ENCODE measurements at places on chromosomes 2 and 18.

DNA sequence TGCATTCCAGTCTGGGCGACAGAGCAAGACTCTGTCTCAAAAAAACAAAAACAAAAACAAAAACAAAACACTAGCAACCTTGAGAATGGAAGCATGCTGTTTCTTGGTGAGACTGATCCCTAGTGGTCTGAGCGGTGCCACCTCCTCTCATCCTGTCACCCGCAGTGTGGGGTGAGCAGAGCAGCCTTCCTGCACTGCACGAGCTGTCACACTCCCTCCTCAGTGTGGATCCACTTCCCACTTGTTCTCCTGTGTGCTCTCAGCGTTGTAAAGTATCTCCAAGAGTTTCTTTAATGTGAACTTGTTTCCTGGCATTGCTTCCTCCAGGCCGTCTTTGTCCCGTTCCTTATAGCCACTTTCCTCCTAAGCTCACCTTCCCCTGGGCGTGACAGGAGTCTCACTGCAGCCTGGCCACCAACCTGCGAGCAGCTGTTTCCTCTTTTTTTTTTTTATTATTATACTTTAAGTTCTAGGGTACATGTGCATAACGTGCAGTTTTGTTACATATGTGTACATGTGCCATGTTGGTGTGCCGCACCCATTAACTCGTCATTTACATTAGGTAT lies 220.5 kb downstream of the FAM210A start:
- no peak for DNase-seq

DNA sequence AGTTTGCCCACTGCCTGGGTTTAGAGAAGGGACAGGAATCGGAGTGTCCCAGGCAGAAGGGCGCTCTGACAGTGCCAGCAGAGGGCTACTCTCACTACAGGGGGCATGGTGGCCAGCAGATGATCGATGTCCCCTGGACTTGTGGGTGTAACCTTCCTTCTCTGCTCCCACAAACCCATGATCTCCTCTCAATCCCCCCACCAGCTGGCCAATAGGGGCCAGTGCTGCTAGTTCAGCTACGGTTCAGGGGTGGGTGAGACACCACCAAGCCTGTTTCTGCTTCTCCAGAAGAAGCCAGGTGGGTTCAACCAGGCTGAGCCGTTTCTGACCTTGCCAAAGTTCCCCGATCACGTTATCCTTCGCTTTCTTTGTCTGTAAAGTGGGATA lies 1.3 kb downstream of the NPPC start:
- DNase-seq, result no peak

- no peak for DNase-seq
Measured at GRCh38 chr2:238023608-238024007, 37.2 kb upstream of the SCLY start.

DNA sequence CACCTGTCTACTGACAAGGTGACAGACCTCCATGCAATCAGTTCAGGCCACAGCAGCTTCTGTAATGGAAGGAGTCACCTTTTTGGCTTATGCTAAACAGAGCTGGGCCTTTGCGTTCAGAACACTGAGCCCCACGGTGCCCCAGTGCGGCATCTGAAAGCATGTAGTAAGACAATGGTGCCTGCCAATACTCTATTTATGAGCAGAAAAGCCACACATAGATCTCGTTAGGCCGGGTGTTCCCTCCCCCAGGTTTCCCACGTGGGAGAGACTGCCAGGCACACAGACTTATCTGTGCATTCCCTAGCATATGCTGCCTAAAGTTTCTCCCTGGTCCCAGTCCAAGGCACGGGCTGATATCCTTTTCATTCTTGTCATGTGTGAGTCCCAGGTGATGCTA lies 150.9 kb downstream of the ACTR3 start:
- DNase-seq, result no peak

GRCh38 chr2:226773291-226773690 lies 26.3 kb downstream of the IRS1 start:
- DNase-seq, result no peak

- DNase-seq, result no peak
Measured at GRCh38 chr2:36403675-36404230, 48.2 kb downstream of the CRIM1 start.

DNA sequence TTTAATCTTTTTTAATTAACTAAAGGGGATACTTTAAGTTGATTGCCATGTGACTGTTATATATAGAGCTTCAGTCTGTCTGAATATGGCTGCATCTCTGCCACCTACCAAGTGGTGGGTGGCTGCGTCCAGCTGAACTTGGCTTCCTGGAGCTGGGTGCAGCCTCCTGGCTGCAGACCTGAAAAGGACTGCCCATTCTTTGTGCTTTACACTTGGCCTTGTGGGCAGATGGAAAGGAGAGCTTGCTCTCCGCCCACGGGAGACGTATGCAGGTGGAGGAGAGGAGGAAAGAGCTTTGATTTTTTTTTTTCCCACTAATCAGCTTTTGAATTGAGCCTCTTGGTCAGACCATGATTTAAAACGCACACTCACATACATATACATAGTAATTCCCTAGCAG lies 34.7 kb downstream of the NCK2 start:
- no peak for DNase-seq

DNA sequence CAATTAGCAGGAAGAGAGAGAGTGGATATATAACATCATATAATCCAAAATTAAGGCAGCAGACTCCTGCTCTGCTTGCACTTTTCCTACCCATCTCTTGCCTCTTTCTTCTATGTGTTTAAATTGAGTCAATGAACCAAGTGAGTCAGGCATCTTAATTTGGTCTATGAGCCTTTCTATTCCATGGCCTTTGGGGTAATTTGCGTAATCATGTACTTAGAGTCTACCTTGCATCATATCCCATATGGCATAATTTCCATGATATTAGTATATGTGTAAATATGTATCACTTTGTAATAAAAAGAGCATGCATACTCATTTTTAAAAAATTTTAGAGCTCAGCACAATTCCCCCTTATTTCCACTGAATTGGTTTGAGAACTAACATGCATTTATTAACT lies 555.2 kb downstream of the STK39 start:
- DNase-seq, result no peak

GRCh38 chr2:26412091-26412673 lies 10.5 kb downstream of the DRC1 start:
- no peak for DNase-seq

GRCh38 chr2:74252862-74253261 lies 54.4 kb downstream of the MTHFD2 start:
- no peak for DNase-seq

- no peak for DNase-seq
Measured at GRCh38 chr18:73973972-73974371, 173.7 kb downstream of the FBXO15 start.

DNA sequence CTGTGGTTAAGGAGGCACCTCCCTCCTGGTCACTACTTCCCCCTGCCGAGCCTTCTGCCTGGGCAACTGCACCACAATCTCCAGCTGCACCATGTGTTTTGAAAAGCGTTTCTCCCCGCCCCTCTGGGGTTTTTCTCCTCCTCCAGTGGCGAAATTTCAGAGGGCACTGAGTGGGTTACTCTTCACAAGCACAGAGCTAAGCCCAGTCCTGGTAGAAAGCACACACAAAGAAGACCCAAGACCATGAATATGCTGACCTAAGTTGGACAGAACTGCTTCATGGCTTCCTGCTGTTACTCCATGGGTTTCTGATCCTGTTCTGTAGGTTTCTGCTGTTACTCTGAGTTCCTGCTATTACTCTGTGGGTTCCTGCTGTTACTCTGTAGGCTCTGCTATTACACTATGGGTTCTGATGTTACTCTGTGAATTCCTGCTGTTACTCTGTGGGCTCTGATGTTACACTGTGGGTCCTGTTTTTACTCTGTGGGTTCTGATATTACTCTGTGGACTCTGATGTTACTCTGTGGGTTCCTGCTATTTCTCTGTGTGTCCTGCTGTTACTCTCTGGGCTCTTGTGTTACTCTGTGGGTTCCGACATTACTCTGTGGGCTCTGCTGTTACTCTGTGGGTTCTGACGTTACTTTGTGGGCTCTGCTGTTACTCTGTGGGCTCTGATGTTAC lies 216.6 kb downstream of the RTP5 start:
- peak; percentile 14 for DNase-seq

- no peak for DNase-seq
Measured at GRCh38 chr2:3601561-3602271, 6.8 kb downstream of the COLEC11 start.
